ENCODE measurements at places on chromosomes 7 and 10.
A peak's percentile ranks its signal among the peaks of the same experiment; 100 is the strongest.

GRCh38 chr7:123410273-123410904, 124.0 kb downstream of the IQUB start:
- DNase-seq = no peak

DNA sequence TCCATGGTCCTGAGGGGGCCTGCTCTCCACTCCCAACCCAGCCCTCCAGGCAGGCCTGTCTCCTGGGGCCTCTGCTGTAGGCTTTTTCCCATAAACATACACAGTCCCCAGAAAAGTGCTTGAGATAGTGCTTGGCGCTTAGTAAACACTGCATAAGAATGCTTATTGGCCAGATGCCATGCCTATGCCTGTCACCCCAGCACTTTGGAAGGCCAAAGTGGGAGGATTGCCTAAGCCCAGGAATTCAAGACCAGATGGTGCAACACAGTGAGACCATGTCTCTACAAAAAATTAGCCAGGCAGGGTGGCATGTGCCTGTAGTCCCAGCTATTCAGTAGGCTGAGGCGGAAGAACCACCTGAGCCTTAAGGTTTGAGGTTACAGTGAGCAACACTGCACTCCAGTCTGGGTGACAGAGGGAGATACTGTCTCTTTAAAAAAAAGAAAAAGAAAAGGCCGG, 24.6 kb upstream of the ASL start:
- no peak for DNase-seq

- DNase-seq = no peak
Observed at GRCh38 chr7:72037516-72037915, 374.6 kb downstream of the CALN1 start.

GRCh38 chr10:110919971-110920881, 822 bp downstream of the SHOC2 start:
- peak; percentile 61 for DNase-seq

- no peak for DNase-seq
Observed at GRCh38 chr7:108802650-108803049, 233.0 kb downstream of the DNAJB9 start.

GRCh38 chr10:124043310-124044142, 49.9 kb downstream of the CHST15 start:
- no peak for DNase-seq

GRCh38 chr10:32093650-32094049, 37.4 kb upstream of the KIF5B start:
- no peak for DNase-seq

DNA sequence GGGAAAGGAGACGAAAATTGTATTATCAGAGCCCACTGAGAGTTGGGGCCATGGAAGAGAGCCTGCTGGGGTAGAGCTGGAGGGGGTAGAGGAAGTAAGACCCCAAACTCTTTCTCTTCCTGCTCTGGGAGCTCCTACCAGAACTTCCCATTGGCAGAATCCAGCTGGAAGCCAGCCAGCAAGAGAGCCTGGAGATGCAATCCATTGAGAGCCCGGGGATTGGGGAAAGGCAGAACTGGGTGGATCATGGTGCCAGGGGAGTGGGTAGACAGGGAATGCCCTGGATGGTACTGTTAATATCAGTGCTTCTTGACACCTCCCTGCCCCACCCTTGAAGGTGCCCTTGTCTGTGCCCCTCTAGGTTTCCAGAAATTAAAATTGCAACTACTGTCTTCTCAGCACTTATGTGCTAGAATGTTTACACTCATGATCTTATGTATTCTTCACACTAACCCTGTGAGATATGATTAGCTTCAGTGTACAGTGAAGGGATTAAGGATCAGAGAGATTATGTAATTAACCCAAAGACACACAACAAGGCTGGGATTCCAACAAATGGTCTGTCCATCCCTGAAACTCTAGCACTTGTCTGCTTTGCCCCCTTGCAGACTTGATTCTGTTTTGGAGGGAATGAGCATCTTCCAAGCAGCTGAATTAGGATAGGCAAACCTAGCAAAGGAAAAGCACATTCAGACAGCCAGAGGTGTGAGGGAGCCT, 154.1 kb downstream of the C10orf105 start:
- DNase-seq = no peak

- DNase-seq = peak; percentile 35
Observed at GRCh38 chr7:98178762-98179490, 32.3 kb upstream of the BHLHA15 start.

DNA sequence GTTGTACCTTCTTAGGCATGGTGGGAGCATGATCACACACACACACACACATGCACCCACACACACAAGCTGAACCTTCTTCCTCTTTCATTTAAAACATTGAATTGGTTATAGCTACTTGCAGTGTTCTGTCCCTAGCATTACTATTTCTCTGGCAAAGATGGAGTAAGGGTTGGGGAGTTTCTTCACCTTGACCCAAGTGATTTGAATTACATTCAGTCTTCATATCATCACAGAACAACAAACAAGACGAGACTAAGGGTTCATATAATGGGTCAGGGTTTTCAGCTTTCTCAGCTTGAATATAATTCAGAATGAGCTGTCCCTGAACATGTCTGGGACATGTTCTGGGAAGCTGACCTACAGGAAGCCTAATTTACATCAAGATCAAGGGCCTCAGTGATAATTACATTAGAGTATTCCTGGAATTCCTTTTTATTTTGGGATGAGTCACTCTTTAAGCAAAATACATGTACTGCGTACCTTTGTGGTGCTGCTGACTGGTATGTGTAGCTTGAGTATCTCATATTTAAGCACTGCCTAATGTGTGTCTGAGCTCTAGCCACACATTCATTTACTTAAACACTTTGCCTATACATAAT, 213.5 kb upstream of the TMEM229A start:
- DNase-seq = no peak

GRCh38 chr10:8159341-8160165, 105.1 kb downstream of the GATA3 start:
- DNase-seq = no peak

DNA sequence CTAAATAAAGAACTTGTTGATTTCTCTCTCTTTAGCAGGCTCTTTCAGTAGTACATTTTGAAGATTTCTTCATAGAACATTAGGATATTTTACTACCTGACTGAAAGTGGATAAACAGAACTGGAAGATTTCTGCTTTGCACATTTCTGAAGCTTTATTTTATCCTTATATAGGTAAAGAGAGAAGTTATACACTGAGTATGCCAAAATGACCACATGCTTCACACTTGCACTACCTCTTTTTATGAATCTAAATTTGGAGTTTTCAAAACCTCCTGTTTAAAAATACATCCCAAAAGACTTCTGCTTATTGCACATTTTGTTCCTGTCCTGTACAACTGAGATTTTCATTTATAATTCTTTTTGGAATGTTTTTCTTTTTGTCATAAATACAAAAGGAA, 197.4 kb upstream of the PRPS1L1 start:
- no peak for DNase-seq

- no peak for DNase-seq
Observed at GRCh38 chr7:69114374-69114773, 483.9 kb upstream of the AUTS2 start.

GRCh38 chr10:63217120-63217605, 84.0 kb downstream of the NRBF2 start:
- DNase-seq = no peak

DNA sequence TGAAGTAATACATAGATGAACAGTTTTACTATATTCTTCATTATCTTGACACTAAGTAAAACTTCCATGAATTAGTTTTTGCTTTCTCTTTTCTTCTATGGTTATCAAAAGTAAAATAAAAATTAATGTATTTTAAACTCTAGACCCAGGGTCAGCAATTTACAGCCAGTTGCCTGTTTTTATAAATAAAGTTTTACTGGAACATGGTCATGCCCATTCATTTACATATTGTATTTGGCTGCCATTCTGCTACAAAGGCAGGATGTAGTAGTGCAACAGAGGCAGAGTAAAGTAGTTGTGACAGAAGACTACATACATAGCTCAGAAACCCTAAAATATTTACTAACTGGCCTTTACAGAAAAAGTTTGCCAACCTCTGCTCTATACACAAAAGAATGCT, 98.8 kb downstream of the CNOT4 start:
- no peak for DNase-seq

DNA sequence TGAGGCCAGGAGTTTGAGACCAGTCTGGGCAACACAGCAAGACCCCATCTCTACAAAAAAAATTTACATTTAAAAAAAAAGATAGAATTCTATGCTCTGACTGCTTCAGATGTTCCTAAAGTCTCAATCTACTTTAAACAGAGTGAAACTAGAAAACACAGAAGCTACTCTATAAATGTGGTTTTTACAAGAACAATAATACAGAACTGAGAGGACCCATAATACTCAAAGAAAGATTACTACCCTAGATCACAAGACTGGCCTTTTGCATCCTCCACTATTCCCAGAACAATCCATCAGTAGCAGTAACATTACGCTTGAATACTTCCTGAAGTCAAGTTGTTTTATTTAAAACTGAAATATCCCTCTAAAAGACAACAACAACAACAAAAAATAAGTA, 119.4 kb downstream of the ZFAND4 start:
- DNase-seq = no peak

- DNase-seq = peak; percentile 29
Observed at GRCh38 chr7:141339603-141340002, 211.6 kb upstream of the AGK start.

GRCh38 chr7:70487428-70487827, 644.5 kb upstream of the GALNT17 start:
- DNase-seq = no peak

DNA sequence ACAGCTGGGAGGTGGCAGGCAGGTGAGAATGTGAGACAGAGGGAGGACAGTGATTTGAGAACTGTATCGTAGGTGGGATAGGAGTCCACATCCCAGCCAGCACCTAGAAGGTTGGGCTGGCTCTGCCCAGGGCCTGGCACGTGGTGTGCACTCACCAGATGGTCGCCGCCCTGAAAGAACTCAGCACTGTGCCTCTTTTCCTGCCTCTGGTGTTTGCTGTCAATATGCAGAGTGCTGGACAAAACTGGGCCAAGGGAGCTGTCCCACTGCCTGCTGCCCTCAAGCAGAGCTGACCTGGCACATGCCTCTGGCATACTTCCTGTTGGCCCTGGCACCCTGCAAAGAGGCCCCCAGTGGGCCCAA, 36.8 kb downstream of the CHST3 start:
- peak; percentile 45 for DNase-seq

DNA sequence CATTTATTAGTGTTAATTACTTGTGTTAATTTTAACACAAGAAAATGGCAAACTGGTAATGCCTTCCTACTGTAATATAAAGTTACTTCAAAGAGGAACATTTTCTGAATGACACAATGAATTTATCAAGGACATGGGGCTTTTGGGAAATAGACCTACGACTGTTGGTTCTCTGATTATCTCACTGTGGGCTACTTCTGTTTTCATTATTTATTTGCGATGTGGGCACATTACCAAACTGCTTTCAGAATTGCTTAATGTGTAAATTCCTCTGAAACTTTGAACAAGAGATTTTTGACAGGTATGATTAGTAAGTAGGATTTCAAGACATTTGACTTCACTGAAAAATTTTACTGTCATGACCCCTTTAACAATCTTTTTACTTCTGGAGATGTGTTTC, 535.6 kb downstream of the CNTNAP2 start:
- no peak for DNase-seq

- DNase-seq = no peak
Observed at GRCh38 chr7:24833549-24833948, 76.3 kb upstream of the GSDME start.

DNA sequence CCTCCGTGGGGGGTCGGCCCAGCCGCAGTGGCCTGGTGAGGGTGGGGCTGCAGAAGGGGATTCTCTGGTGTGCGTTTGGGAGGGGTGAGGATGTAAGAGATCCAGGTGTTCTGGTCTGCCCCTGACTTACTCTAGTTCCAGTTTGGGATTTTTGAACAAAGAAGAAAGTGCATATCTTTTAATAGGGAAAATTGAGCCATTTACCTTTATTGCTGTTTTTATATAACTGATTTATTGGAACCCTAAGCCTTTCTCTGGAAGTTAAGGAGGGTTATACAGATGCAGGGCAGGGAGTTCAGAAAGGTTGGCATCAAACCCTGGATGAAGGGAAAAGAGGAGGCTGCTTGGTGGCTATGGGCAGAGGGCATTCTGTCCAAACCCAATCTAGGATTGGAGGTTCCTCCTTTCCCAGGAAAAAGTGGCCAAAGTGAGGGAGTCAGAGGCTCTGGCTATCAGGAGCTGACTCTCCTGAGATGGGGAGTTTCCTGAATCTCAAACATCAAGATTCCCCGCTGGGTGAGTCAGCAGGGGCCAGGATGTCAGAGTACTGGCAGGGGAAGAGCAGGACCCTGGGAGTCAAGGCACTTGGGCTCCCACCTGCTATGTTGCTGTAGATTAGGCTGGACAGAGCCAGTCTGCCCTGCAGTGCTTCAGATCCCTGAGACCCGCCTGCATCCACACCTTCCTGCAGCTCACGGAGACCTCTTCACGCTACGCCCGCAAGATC, 67.5 kb downstream of the CLIP2 start:
- DNase-seq = peak; percentile 63

GRCh38 chr10:67869996-67870395, 14.5 kb upstream of the SIRT1 start:
- DNase-seq = no peak

DNA sequence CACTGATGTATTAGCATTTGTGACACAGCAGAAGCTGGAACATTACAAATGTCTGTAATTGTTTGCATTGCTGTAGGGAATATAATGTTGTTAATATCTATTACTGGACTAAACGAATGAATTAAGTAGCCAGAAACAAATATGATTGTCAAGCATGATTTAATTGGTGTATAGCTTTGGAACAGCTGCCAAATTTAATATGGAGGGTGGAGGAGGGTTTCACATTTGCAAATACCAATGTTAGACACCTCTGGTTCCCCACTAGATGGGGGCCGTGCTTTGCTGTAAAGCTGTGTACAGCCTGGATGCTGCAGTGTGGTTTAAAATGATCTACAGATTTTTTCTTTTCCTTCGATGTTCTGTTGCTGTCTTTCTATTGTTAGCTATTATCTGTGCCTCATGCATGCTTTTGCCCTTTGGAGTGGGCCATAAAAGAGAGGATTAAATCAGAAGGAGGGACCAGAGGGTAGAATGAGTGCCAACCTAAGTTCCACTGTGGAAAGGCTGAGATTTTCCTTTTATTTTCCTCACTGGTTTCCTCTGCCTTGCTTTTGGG, 23.1 kb downstream of the DNAJB9 start:
- no peak for DNase-seq

DNA sequence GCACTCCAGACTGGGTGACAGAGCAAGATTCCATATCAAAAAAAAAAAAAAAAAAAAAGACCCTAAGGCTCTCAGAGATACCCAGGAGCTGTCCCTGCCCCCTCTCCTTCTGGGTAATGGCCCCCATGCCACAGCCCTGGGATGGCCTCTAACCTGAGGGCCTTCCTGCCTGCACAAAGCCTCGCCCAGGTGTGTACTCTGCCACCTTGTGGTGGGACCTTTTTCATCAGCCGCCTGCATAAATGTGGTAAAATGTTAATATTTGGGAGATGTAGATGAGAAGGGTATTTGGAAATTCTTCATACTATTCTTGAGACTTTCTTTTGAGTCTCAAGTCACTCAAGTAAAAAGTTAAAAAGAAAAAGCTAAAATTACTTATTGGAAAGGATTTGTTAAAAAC, 46.3 kb upstream of the RNF216 start:
- DNase-seq = peak; percentile 59

GRCh38 chr10:76435157-76435556, 1003.7 kb downstream of the LRMDA start:
- no peak for DNase-seq
